ENCODE measurements at places on chromosomes 2 and 18.

GRCh38 chr2:233968556-233968955 is 51.4 kb downstream of the TRPM8 start:
- no peak for DNase-seq

GRCh38 chr18:22307528-22307927 is 110.2 kb downstream of the CTAGE1 start:
- DNase-seq = no peak

GRCh38 chr18:7871560-7872456 is 304.7 kb downstream of the PTPRM start:
- DNase-seq = no peak

GRCh38 chr2:235922839-235923238 is 245.3 kb downstream of the GBX2 start:
- DNase-seq = no peak

DNA sequence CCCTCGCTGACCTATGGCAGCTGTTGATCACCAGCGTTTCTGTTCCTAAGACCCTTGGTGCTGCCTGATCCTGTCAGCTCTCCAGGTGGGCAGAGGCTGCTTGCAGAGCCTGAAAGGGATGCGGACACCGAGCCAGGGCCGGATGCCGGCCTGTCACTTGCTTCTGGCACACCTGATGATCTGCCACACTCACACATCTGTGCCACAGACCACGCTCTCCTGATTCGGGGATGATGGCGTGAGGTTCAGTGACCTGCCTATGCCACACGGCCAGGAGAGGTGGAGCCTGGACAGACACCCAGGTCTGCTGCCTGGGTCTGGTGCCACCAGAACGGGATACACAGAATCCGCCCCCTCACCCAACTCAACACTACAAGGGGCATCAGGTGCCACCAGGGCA is 129.4 kb upstream of the GLI2 start:
- no peak for DNase-seq

- DNase-seq = no peak
These were observed 2.1 kb upstream of the TOGARAM2 start for GRCh38 chr2:28979041-28979440.

DNA sequence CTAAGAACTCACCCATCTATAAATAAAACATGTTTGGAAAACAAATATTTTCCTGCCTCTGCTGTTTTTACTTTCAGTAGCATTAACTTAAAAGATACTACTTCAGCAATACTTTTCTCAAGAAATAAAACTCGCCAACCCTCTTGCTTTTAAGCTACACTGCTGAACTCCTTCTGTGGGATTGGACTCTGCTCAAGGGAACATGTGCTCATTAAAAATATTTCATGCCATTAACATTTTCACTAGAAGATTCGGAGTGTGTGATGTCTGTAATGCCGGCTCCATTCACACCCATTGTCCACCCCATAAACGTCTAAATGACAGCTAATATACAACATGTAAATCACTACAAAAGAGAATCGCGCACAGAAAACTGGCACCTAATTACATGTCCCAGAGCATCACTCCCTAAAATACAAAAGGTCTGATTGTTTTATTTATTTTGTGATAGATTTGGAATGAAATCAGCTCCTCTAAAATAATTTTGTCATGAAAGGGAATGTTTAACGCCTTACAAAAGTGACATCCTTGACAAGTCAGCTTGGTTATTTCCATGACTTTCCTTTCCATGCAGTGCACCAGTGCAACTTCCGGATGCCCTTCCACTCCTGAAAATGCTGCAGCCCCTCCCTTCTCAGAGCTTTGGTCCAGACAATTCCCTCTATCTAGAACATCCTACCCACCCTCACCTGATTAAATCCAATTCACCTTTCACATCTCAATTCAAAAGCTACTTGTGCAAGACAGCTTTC is 73.1 kb downstream of the ANKRD44 start:
- DNase-seq = no peak

DNA sequence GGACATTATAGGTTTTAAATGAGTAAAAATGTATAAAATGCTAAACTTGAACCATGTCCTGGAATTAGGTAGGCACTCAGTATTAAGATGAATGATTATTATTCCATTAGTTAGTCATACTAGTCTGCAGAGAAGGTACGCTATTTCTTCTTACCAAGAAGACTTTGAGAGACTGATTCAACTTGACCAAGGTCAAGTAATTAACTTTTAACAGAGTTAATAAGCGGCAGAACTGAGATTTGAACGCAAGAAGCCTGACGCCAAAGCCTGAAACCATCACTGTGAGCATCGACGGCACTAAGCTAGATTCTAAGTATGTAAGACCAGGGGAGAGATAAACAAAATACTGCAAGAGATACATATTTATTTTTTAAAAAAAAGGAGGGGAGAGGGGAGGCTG is 2.6 kb downstream of the EVA1A start:
- DNase-seq = no peak

DNA sequence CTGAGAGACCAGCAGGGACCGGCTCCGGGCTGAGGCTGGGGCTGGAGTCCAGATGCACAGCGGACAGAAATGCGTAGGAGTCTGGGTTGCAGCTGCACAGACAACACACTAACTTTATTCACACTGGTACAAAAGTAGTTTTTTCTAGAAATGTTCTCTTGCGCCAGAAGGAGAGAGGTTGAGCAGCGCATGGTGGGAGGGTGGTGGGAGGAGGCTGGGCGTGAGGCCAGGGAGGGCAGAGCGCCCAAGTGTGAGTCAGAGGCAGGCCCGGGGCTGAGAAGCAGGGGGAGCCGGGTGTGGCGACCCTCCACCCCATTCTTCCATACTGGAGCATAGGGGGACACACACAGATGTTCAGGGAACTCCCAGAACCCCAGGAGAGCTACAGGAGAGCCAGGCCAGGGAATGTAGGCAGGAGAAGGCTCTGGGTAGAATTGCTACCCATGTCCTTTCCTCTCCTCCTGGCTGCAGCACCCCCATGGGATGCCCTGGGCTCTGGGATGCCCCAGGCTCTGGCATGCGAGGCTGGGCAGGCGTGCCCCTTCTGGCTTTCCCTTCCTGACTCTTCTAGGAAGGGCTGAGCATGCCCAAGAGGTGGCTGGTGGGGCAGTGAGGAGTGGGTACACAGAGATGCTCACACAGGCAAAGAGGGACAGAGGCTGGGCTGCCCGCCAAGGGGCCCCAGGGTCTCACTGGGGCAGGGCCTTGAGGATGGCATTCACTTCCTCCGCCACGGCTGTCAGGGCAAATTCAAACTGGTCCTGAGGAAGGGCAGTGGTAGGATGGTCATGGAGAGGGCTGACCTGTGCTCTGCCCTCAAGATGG is 10.6 kb downstream of the DNAJB2 start:
- DNase-seq = peak; percentile 74

DNA sequence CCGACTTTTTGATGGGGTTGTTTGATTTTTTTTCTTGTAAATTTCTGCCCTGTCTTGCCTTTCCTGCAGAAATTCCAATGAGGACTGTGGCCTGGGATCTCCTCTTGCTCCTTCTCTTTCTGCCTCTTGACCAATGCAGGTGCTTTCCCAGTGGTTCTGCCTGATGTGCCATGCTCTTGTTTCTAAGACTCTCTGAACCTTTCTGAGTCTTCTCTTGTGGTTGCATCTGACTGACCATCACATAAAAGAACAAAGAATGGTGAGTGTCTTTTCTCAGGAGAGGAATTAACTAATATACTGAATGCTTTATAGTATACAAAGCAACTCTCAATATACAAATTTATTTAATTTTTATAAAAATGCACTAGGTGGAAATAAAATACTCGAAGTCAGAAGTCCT is 424.6 kb downstream of the TRIB2 start:
- no peak for DNase-seq

DNA sequence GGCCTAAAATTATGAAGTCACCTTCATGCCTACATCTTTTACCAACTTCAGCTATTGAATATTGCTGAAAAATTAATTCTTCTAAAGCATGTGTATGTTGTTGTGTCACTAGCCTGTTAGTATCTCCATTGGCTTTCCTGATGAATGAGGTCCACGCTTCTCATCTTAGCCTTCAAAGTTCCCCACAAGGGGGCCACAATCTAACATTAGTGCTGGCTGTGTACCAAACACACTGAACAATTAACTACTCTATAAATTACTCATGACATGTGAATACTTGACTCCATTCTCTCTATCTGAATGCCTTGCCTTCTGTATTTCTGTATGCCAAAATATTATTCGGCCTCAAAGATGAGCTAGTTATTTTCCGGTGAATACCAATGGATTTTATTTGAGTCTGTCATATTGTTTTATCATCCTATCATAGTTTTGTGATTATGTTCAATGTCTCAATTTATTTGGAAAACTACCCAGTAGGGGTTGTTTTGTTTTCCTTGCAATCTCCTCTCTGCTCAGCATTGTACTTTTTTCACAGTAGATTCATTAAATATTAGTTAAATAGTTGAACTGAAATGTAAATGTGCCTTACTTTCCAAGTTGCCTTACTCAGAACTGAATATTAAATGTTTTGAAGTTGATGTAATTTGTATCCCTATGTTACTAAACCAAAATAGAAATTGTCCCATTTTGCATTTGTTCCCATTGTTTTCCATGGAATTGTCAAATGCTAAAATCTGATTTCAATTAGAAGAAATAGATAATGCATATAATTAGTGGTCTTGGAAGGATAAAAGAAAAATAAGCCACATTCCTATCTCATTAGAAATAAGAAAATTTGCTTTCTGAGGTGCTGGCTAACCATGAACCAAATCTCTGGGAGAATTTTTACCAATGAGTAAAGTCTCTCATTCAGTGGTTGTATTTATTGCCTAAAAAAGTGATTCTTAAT is 208.4 kb upstream of the COL3A1 start:
- peak; percentile 8 for DNase-seq

- DNase-seq = peak; percentile 98
These were observed at the start of gene UGGT1 for GRCh38 chr2:128090945-128091725. Gene UGGT1 (plus strand): TSS chr2:128091200. CDS start chr2:128091358, 158 bp downstream.

DNA sequence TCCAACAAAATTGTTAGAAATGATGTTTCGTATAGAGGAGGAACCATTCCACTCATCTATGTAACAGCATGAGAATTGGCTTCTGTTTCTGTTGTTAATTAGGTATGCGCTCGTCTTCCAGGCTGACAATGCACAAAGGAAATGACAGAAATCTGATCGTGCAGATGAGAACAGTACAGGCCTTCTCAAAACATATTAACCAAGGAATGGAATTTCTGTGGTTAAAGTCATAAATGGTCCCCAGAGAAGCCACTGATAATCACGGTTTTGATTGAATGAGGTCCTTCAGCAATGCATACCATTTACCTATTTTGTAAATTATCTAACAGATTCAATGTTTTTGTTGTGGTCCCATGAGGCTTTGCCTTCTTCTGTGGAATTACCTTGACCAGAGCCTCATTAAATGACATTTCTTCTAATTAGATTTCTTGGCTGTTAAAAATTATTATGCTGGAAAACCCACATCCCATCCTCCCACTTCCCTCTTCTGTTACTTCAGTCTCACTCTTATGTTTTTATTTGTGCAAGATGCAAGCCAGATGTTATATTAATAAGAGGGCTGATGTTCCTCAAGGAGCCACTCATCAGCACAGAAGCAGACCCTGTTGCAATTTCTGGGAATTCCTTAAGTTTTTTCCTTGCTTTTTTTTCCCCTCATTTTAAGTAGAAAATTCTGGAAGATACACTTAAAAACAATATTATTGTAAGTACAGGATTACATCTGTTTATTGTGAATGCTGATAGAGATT is 395.8 kb downstream of the PID1 start:
- no peak for DNase-seq
